ENCODE measurements at places on chromosomes 1 and 21.

DNA sequence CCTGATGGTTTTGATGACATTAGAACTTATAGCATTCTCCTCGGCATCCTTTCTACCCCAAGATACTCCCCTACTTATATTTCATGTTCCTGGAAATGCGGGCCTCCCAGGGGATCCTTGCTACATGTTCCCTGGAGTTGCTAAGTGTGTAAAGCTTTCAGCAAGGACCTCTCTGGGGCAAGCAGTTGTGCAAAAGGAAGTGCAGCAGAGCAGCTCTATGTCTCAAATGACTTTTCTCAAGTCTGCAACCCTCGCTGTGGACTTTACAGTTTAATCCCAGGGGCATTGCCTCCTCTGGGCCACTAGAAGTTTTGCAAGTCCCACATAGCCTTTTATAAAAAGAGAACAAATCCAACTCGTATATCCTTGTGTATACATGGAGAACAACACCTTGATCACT is 20.8 kb upstream of the MNDA start:
- DNase-seq = no peak

DNA sequence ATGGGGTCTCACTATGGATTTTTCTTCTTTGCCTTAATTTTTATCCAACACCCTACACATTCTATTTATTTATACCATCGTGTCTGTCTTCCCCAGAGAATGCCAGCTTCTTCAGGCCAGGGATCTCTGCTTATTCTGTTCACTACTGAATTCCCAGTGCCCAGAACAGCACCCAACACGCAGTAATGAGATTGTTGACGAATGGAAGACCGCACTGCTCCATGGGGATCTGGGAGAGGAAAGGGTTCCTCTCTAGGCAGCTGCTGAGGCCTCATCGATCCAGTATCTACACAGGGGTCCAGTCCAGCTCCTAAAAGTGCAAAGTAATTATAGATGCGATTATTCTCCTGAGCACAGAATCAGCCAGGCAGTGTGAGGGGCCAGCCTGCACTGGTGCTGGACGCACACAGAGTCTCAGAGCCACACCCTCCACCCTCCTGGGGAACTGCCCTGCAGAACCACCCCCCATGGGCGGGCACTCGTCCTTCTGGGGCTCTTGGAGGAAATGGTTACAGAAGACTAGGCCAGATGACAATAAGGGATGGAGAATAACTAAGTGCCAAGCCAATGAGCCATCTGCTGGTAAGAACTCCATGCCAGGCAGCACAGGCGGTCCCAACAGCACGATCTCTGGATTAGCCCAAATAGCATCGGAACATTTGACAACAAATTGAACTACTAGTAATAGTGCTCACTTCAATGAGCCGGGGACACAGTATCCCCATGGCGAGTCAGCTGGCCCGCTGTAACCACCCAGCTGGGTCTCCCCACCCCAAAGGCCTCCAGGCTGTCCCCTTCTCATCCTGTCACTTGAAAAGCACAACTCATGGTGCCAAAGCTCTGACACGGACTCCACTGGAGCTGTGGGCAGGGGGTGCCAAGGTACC is 1.7 kb upstream of the PDE9A start:
- DNase-seq = no peak

GRCh38 chr1:20964540-20965484 is 177.7 kb upstream of the HP1BP3 start:
- no peak for DNase-seq

DNA sequence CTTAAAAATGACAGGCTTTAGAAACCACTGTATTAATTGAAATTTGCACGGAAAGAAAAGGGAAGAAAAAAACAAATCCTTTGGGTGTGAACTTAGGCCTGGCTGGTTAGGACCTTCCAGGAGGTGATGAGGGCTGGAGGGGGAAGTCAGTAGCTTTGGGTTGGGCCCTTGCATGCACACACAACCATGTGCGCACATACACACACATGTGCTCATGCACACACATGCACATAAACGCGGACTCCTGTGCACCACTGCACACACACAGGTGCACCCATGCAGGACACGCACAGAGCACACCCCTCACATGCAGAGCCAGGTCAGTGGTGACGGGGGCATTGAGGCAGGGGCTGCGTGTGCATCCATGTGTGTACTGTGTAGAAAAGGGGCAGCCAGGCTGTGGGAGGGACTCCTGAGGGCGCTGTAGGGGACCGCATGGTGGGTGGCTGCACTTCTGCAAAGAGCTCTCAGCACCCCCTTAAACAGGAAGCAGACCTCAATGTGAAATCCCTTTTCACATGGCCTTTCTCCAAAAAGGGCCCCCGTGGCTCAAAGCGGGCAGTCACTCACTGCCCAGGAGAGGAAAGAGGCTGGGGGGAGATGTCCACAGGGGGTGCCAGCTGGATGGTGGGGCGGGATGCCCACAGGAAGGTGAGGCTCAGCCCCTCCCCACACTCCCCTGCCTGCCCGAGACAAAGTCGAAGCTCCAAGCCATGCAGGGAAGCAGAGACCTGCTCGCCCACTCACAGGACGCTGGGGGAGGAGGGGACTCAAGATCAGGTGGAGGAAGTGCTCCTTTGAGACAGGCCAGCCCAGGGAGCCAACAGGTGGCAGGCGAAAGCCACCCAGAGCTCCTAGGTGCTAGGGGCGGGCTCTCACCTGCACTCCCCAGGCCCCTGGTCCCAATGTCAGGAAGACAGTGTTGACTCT is 95.2 kb downstream of the ITPKB start:
- DNase-seq = no peak

DNA sequence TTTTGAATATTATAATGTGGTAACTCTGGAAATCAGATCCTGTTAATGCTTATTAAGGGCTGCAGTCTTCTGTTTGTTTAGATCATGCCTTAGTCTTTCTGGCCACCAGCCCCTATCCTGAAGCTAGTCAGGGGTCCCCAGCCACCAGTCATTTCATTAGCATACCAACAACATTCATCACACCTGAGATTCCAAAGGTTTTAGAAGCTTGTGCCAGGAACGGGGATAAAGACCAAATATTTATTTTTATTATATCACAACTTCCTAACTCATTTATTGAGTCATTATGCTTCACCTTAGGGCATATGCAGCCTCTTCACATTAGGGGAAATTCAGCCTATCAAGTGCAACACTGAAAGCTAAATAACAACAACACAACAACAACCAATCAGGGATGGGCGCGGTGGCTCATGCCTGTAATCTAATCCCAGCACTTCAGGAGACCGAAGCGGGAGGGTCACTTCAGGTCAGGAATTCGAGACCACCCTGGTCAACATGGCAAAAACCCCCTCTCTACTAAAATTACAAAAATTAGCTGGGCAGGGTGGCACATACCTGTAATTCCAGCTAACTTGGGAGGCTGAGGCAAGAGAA is 2.9 kb upstream of the PSEN2 start:
- DNase-seq = no peak

GRCh38 chr1:171429137-171429536 is 56.2 kb upstream of the PRRC2C start:
- DNase-seq = no peak

GRCh38 chr1:77134359-77134758 is 84.9 kb downstream of the PIGK start:
- DNase-seq = no peak

GRCh38 chr1:85202864-85203255 is 2.0 kb upstream of the SYDE2 start:
- no peak for DNase-seq

DNA sequence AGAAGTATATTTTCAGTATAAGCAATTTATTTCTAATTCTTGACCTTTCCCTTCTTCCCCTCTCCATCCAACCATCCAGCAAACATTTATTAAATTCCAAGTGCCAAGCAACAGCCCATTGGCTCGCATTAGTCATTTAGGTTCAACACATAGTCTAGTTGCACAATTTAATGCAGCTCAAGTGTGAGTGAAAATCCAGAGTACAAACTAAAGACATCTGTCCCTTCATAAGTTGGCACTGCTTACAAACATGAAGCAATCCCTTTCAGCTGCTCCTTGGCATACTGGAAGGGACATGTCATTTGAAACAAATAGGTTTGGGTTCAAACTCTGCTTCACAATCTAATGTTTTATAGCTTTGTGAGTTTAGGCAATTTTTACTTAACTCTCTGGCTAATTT is 10.7 kb downstream of the CASQ2 start:
- no peak for DNase-seq

DNA sequence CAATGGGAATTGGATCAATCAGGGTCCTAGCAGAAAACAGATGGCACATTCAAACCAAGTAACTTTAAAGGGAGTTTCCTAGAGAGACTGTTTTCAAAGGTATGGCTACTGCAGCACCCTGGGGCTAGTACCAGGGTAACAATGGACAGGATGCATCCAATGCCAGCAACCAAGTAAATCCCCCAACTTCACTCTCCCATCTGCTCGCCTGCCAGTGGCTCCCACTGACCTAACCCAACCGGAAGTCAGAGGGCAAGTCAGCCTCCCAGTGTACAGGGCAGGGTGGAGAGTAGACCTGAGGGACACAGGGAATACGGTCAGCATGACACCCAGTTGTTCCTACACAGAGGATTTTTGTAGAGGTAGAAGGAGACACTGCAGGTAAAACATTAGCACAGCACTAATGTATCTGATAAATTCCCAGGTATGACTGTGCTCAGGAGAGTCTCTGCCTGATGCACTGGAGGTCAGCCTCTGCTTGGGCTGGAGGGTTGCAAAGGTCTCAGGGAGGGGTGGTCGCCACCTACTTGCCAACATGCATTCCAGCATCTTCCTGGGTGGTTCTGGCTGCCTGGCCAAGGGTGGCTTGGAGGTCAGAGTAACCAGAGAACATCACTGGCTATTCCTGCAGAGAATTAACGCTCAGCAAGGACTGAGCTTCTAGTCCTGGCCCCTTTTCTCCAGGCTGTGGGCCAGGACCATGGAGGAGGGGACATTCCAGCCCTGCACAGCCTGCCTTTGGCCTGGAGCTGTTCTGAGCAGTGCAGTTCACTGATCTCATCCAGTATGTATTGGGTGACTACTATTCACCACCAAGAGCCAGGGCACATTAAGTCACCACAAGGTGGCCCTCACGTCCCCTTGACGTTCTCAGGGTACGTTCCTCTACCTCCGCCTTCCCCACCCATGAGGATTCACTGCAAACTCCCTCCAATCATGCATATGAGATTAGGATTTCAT is 5.1 kb upstream of the GJA4 start:
- DNase-seq = no peak

GRCh38 chr1:46535063-46535462 is 16.4 kb downstream of the KNCN start:
- DNase-seq = no peak

- DNase-seq = no peak
Measured at GRCh38 chr1:162421258-162422164, 9.6 kb upstream of the SH2D1B start.

Measured in DMS 273 treated with DMSO at 0.1 percent for 48 hours (cell line).